Inflammatory macrophage treated with lipopolysaccharide for 4 hours (primary cell): ENCODE measurements at places on chromosomes 5 and 9.

- DNase-seq, result no peak
Observed at GRCh38 chr9:128022886-128023285, 42.1 kb upstream of the EEIG1 start.

DNA sequence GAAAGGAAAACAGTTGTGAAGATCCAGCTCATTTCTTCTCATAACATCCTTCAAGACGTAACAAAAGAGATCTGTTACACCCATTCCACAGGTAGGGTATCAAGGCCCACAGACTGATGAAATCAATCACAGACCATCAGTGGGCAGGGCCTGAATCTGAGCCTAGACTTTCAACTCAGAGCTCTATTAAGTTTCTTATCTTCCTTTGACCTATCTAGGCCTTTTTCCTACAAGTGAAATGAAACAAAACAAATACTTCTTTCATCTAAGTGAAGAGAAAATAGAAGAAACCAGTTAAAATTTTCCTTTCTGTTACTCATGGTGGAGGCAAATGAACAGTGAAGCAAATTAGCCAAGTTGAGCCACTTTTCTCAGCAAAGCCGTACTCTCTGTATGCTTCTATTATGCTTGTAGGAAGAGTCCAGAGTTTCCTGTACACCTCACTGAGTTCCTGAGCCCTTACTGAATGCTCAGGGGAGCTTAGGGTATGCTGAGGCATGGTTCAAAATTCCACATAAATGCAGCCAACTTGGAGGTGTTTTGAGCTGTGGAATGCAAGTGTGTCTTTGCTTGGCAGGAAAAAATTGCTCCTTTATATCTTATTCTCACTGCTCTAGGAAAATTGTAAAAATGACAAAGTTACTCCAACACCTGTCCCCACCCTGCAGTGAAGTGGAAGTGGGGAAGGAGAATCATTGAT lies 91.9 kb downstream of the FEM1C start:
- DNase-seq, result no peak

DNA sequence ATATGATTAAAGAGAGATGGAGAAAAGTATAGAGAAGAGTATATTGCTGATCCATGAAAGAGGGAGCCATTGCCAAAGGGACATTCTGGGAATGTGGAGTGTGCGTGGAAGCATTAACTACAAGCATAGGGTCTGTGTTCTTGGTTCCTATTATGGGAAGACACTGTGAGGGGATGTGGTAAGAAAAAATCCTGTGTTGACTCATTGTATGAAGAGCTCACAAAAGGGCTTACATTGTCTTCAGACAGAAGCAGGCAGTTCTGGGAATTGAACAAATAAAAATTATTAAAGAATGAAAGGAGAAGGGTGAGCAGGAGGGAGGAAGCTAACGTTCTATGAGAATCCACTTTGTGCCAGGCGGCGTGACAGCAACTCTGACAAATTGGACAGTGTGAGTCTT lies 250.4 kb upstream of the CHD1 start:
- no peak for DNase-seq

- peak; percentile 63 for DNase-seq
Observed at GRCh38 chr9:86947146-86948073, at the start of gene GAS1. GAS1 (minus strand) TSS chr9:86947506; CDS start chr9:86946779, 727 bp downstream.

DNA sequence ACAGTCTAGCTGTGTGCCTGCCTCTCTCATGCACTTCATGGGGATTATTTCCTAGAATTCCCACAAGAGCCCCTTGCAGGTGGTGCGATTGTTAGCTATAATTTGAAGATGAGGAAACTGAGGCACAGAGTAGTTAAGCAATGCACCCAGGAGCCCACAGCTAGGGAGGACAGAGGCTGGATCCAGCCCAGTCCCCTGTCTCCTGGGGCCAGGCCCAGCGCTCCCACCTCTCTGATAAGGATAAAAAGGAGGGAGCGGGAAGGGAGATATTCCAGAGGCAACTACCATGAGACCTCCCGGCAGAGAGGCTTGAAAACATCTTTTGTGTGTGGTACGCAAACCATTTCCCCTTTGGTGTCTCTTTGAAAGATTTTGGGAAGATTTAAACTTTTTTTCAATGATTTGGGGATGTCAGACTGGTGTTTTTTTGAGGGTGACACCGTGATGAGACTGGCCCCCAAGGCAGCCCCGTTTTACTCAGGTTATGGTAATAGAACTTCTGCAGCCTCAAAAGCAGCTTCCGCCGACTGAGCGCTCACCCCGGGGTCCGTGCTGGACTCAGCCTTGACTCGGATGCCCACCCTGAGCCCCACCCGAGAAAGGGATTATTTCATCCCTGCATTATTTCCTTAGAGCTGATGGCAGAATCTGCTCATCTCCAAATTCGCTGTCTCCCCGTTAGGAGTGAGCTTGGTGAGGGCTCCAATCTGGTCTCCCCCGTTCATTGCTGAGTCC lies 144.7 kb upstream of the IER5L start:
- no peak for DNase-seq

DNA sequence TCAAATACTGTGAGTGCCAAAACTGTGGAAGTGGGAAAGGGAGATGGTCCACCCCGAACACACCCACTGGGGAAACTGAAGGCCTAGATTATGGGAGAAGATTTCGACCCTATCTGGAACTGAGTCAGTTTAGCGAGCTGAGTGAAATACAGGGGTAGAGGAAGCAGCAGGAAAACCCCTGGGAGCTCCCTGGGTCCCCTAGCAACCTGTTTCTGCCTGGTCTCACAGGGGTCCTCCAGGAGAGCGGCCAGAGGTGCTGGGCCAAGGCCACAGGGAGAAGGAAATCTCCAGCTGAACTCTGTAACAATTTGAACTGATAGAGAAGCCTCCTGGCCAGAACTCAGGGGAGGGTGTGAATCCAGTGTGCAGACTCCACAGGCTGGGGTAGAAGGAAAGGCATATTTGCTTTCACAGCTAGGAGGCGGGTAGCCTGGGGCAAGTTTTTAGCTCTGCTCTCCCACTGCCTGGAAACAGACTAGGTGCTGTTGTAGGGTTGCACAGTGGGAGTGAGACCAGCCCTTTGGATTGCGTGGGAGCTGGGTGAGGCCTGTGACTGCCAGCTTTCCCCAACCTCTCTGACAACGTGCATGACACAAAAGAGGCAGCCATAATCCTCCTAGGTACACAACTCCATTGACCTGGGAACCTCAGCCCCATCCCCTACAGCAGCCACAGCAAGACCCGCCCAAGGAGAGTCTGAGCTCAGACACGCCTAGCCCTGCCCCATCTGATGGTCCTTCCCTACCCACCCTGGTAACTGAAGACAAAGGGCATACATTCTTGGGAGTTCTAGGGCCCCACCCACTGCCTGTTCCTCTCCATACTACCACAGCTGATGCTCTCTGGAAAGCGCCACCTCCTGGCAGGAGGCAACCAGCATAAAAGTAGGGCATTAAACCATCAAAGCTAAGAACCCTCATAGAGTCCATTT lies 78.8 kb upstream of the GPBP1 start:
- DNase-seq, result peak; percentile 11

DNA sequence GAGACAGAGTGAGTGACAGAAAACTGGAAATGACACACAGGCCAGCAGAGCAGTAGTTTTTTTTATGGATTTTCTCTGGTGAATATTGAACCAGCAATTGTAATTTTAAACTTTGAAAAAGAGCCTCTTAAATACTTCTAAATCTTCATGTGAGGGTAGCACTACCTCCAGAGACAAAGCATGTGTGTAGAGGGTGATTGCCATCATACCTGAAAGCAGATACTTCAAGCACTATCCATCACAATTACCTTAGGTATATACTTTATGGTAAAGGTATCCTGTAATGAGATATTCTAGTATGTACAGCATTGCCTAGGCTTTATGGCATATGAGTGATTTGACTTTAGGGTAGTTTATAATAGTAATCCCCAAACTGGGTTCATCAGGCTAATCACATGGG lies 3.4 kb upstream of the EBF1 start:
- no peak for DNase-seq
